ENCODE measurements at places on chromosomes 12 and 14. TPM values are rescaled to one million over a fixed set of nuclear protein-coding genes. Genes with fewer than 3 reads are reported as not detected.

The OR10AD1 gene
- total RNA-seq, result not detected

The MUCL1 gene
- total RNA-seq, result not detected

GRCh38 chr14:94897082-94897481 is 127.2 kb upstream of the GSC start:
- no peak for DNase-seq

DNA sequence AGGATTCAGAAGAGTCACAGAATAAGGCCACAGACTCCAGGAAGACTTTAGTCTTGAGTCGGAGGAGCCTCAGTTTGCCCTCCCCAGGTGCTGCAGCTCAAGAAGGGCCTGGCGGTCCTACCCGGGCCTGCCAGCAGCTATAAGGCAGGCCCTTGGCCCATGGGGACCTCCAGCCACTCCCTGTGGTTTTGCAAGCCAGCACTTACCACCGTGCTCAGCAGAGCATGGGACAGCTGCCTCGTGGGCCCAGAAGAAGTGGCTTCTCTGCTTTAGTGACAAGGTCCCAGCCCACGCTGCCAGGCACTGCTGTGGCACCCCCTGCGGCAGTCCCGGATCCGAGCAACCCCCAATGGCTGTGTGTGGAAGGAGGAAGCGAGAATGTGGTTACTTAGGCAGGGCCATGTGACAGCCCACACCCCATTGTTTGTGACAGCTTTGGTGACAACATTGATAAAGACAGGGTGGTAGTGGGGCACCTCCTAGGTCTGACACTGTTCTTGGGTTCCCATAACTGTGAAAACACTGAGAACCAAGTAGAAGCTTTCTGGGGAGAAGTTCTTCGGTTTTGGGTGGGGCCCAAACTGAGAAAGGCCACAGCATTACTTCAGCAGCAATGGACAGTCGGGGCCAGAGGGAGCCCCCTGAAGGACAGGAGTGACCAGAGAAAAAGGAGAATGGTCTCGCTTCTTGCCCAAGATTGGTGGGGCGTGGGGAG is at the start of gene SELPLG:
Gene SELPLG, minus strand, starts transcription at position 361 of the 715 bp plus-strand sequence. CDS start 9,587 bp downstream, outside the sequence.
- DNase-seq, result peak; percentile 19

DNA sequence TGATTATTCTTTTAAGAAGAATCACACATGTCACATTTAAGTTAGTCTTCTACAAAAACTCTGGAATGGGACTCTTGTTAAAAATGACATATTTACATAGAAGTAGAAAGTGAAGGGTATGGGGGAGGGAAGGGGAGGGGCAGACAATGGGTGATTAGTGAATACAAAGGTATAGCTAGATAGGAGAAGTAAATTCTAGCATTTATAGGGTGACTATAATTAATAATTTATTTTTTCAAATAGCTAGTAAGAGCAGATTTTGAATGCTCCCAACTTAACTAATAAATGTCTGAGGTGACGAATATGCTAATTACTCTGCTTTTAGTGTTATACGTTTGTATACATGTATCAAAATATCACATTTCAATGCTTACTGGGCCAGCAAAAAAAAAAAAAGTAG is 59.4 kb downstream of the BLTP3B start:
- no peak for DNase-seq

The DHRS2 gene
- total RNA-seq, result 12.8 TPM

DNA sequence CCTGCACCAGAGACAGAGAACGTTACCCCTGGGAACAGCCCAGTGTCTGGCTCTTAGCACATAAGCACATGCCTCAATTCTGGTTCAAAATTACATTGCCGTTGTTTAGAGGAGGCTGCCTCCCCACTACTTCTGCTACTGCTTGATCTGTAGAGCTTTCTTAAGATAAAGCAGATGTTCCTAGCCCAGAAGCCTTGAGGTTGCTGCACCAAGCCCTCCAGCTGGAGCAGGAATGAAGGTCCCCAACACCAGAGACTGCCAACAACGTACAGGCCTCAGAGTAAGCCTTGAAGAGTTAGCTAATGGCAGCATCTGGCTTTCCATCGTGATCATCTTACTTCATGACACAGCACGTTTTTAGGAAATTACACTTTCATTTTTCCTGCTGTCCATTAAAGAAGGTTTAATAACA is 34.7 kb upstream of the AMIGO2 start:
- no peak for DNase-seq

DNA sequence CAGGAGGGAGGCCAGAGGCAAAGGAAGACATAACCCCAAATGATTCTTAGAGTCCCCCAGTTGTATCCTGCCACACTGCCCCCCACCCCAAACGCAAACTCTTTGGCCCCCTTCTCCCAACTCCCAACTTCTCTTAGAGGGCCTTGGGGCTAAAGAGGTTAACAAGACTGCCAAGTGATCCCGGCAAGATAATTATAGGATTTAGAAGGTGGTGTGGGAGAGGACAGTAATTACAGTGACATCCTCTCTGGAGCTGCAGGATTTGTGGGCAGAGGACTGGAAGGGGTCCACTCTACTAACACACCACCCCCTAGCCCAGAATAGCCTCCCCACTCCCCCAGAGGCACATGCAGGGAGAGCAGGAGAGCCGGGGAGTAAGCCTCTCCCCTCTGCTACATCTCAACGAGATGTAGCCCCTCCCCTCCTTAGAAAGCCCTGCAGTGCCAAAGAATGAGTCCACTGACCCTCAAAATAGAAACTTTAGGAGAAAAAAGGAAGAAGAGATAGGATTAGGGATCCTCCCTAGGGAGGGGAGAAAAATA is 5.3 kb upstream of the GDF11 start:
- DNase-seq, result no peak

DNA sequence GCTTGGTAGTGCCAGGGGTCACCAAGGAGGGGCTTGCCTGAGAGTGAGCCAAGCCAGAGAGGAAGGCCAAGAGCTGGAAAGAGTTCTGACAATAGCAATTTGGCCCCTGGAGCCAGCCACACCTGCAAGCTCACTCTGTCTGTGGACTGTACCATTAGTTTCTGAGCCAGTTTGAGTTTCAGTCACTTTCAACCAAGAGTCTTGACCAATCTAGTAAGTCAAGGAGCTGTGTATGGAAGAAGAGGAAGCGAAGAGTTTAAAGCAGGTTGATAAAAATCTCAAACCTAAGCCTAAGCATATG is 38.5 kb downstream of the NT5DC3 start:
- DNase-seq, result no peak

Measured in Caco-2 (cell line).